Omental fat pad (tissue), 4 donors: ENCODE measurements at places on chromosomes 7 and 10. TPM values are rescaled to one million over a fixed set of nuclear protein-coding genes. Genes with fewer than 3 reads are reported as not detected.

Gene STN1
- total RNA-seq: 21.3 TPM

Gene GPR146
- total RNA-seq: 76.4 TPM

Gene PAPOLB
- total RNA-seq: 0.19 TPM

Gene GALNT17
- 2.2 TPM for total RNA-seq

Gene PRTFDC1
- total RNA-seq: 1.4 TPM

Gene CALCR
- total RNA-seq: 0.24 TPM

Gene OR2A5
- not detected for total RNA-seq

Gene PMS2
- 7.4 TPM for total RNA-seq

Gene PNLIPRP2
- total RNA-seq: not detected

Gene SERPINE1
- total RNA-seq: 155 TPM

Gene CRPPA
- total RNA-seq: 1.3 TPM

Gene SLC26A3
- total RNA-seq: not detected

Gene CFAP46
- total RNA-seq: not detected

Gene UTF1
- total RNA-seq: not detected

Gene BLNK
- total RNA-seq: 2.1 TPM

Gene ARF5
- 159 TPM for total RNA-seq

Gene SVOPL
- not detected for total RNA-seq

Gene PNLIPRP3
- total RNA-seq: 0.63 TPM

Gene HMX3
- total RNA-seq: not detected

Gene PNLIPRP1
- total RNA-seq: not detected

Gene HACD1
- 19.8 TPM for total RNA-seq

Gene SH2B2
- total RNA-seq: 4.5 TPM

Gene WEE2
- total RNA-seq: not detected
